NCI-H1048 (cell line): ENCODE measurements at places on chromosomes 1 and 21.

DNA sequence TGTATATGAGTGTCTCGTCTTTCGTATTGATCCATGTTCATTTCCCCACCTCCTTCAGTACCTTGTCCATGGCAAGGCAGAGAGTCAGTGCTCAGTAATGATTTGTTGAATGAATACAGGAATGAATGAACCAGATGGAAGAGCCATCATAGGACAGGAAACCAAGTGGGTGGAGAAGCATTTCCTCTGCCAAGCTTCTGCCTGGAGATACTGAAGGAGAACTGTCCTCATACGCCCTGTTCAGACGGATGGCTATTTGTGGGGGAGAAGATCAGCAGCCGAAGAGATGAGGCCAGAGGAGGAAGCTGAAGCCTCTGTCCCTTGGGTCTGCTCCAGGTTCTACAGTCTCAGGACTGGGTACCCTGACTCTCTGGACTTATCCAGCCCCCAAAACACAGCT is 5.8 kb downstream of the FAM43B start:
- DNase-seq = no peak

GRCh38 chr1:201911826-201912571 is 23.3 kb downstream of the SHISA4 start:
- DNase-seq = no peak

DNA sequence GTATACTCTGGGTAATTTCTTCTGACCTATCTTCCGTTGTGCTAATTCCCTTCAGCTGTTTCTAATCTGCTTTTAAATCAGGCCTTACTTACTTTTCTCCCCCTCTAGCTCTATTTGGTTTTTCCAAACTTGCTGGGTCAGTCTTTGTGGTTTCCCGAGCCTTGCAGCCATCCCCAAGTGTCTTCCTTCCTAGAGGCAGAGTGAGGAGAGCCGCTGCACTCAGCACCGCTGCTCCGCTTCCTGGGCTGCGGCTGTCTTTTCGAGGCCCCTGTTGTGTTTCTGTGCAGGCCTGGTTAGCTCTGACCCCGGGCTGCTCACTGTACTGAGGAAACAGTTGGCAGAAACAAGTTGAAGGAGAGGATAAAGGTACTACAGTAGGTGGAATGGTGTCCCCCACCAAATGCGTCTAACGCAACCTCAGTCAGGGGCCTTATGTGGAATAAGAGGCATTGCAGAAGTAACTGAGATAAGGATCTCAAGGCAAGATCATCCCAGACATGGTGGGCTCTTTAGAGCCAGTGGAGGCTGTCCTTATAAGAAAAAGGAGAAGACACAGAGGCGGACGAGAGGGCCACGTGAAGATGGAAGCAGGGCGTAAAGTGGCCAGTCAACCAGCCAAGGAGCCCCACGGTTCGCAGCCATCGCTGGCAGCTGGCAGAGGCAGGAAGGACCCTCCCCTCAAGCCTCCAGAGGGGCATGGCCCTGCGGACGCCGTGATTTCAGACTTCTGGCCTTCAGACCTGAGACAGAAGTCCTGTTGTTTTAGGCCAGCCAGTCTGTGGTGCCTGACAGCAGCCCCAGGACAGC is 10.5 kb downstream of the WNT9A start:
- no peak for DNase-seq

DNA sequence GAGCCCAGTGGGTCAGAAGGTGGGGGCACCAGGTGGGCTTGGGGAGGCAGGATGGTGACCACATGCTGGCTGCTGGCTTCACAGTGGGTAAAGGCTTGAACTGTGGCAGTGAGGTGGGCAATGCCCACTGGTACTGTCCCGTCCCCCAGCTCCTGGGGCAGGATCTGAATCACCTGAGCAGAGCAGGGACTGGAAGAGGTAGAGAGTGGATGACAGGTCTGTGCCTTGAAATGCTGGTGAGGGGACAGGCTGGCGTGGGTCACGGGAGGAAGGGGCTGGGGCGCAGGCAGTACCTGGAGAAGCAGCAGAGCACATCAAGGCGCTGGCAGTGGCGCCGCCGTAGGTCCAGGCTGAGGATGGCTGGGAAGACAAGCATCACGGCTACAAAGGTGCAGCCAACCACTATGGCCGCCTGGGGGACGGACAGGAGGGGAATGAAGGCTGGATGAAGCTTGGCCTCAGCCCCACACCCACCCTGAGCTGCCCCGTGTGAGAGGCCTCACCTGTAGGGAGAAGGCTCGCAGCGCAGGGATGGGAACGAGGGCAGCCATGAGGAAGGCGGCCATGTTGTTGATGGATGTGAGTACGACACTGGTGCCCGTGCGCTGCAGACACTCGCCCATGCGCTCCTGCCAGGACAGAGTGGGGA is 14.9 kb downstream of the PTCH2 start:
- DNase-seq = no peak

DNA sequence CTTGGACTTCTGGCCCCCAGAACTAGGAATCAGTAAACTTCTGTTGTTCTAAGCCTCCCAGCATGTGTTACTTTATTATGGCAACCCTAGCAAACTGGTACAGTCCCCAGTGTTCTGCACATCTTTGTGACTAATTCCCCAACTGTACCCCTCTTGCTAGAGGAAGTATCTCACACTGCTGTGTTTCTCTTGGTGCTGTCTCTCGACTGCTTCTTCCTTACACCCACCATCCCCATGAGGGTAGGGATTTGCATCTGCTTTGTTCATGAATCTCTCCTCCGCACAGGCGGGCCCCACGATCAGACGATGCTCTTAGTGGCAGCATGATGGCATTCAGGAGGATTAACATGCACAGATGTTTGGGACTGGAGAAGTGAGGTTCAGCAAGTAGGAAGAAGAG is 46.7 kb downstream of the CLIC6 start:
- no peak for DNase-seq
